Hematopoietic multipotent progenitor cell treated with erythropoietin and hydrocortisone succinate and interleukin-3 and kit ligand, for 8 days (in vitro differentiated cells): ENCODE measurements at places on chromosomes 2 and 18.

DNA sequence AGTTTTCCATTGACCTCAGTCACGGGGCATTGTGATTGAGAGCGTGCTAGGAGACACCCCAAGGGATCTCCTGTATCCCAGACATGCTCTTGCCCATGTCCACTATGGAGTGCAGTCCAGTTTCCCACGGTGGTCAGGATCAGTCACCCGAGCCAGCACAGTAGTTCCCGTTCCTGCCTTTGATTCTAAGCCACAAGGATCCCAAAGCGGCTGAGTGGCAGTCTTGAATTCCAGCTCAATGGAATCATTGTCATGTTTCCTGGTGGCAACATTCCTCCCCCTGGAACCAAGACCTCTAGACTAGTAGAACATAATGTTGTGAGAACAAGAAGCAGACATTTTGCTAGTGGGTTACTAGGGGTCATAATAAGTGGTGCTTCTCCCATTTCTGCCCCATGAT is 154.3 kb downstream of the SEPTIN10 start:
- no peak for DNase-seq

GRCh38 chr2:6352906-6353515 is 512.7 kb downstream of the CMPK2 start:
- no peak for DNase-seq

DNA sequence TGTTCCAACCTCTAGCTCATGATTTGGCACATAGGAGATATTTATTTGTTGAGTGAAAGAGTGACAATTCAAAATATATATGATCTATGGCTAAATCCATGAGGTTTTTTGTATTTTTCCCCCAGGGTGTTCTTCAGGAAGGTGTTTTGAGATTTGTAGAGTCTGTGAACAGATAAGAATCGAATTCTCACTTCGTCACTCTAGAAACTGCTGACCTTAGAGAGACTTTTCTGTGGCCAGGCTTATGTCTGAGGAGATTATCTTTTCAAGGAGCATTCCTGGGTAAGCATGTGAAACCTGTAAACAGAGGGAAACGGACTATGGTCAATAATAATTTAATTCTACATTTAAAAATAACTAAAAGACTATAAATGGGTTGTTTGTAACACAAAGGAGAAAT is 849 bp upstream of the ITGB6 start:
- DNase-seq: no peak

DNA sequence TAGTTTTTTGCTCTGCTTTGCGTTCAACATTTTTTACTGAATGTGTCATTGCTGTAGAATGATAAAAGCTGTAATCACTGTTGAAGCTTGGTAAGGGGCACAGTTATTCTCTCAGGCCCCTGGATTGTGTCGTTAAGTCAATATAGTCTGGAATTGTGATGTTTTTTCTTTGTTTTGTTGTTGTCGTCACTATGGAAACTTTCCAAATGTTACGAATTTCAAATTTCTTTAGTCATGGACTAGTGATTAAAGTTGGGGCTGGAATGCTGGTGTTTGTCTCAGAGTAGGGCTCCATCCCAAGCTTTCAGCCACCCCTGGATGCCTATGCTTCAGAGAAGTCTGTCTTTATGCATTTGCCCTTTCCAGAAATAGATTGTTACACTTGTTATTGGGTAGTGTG is 287.2 kb downstream of the CDH19 start:
- no peak for DNase-seq
